Epithelial cell of alveolus of lung (primary cell): ENCODE measurements at places on chromosomes 13 and 19. TPM values are rescaled to one million over a fixed set of nuclear protein-coding genes. Genes with fewer than 3 reads are reported as not detected.

IZUMO2 gene
- 0.65 TPM in 1 of 2 replicates, not detected in the other for total RNA-seq

LRRC63 gene
- not detected in 2 replicates for total RNA-seq

TJP3 gene
- total RNA-seq: 0.26 TPM in 1 of 2 replicates, not detected in the other

TNFSF13B gene
- total RNA-seq: 1.3 and 4.1 TPM in 2 replicates

CPT1C gene
- total RNA-seq: 15.8 and 50.0 TPM in 2 replicates

KLK14 gene
- total RNA-seq: not detected in 2 replicates

TSHZ3 gene
- 13.6 and 18.6 TPM in 2 replicates for total RNA-seq

C13orf42 gene
- total RNA-seq: not detected in 2 replicates

ATP4A gene
- total RNA-seq: not detected in 2 replicates
